Activated CD4-positive, alpha-beta T cell treated with anti-CD3 and anti-CD28 coated beads for 1 hour (primary cell): ENCODE measurements at places on chromosomes 4 and X.

- no peak for DNase-seq
Measured at GRCh38 chr4:39521253-39521919, 5.9 kb downstream of the UGDH start.

- no peak for DNase-seq
Measured at GRCh38 chr4:78634011-78634664, 82.6 kb downstream of the ANXA3 start.

DNA sequence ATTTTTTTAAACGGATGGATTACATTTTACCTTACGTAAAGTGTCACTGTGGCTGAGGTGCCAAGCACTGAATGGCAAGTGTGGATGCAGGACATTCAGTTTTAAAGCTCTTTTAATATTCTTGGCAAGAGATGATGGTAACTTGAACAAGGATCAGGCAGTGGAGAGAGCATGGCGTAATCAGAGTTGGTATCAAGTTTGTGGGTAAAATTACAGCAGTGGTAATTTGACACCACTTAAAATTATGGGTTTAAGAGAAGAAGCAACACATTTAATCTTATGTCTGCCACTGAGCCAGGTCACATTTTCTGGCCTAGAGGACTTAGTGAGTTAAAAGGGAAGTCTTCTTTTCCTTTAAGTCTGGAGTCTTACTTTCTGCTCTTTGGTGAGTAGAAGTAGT lies 100.5 kb downstream of the NAA11 start:
- no peak for DNase-seq

DNA sequence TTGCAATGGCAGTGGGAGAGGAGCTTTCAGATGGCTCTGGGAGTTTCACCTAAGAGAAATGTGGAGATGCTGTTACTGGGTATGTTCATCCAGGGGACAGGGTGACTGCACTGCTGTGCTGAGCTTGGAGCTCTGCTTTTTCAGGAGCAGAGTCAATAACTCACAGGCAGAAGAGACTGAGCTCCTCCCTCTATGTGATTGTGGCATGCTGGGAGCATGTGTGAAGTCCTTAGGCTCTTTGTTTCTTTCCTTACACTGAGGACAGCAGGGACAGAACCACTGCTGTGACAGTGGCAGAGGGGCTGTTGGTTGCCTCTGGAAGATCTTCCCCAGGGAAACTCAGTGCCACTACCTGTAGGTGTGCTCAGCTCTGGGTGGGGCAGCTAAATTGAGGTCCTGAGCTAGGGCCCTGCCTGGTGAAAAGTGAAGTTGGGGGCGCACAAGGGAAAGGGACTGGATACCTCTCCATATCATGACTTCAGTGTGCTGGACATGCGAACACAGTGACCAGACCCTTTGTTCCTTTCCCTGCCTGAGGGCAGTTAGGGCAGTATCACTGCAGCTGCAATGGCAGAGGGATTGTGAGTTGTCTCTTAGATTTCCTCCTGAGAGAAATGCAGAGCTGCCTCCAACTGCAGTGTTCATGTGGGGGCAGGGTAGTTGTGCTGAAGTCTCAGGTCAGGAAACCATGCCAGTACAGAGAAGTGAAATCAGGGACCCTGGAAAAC lies 156.7 kb downstream of the TENT5D start:
- DNase-seq: no peak

DNA sequence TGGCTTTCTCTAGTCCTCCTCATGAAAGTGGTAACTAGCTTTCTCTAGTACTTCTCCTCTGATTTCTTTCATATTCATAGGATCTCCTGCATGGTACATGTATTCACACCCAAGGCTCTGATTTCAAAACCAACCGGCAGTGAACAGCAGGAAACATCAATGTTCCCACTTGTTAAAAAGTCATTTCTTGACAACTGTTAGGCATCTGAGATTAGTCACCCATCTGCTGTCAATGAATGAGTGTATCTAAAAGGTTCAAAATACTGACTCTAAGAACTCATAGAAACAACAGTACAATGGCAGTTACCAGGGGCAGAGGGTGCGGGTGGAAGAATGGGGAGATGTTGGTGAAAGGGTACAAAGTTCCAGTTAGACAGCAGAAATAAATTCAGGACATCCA lies 31.5 kb upstream of the PUDP start:
- DNase-seq: no peak

GRCh38 chr4:140790765-140791164 lies 34.6 kb upstream of the TBC1D9 start:
- no peak for DNase-seq

DNA sequence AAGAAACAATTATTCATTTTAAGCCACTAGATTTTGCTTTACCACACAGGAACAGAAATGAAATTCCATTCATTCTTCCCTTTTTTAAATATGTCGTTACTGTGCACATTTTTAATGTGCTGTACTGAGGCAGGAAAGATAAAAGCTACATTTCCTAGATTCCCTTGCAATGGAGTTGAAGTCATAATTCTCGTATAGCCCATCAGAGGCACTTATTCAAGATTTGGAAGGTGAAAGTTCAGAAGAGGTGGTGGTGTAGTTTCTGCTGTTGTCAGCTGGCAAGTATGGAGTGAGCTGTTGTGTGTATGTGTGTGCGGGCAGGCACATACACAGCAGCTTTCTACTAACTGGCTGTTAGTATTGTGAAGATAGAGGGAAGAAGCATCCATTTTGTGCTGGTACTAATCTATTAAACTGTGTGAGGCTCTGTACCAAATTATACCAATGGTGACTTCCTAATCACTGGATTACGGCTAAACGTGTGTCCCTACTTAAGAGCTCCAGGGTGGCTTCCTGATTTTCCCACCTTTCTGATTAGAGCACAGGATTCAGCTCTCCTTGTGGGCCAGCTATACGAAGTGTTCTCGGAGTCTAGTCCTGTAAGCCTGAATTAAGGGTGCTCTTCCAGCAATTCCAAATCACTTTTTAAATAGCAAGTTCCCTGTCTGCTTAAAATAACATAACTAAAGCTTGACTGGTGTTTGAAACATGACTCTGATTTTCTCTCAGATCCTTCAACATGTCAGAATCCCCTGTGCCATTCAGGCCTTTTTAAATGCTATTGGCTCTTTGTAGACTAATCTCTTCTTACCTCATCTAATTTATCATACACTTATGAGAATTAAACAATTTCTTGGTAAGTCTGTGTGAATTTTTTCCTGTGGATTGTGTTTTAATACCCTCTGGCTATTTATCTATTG lies 43.8 kb downstream of the PDS5A start:
- DNase-seq: no peak

DNA sequence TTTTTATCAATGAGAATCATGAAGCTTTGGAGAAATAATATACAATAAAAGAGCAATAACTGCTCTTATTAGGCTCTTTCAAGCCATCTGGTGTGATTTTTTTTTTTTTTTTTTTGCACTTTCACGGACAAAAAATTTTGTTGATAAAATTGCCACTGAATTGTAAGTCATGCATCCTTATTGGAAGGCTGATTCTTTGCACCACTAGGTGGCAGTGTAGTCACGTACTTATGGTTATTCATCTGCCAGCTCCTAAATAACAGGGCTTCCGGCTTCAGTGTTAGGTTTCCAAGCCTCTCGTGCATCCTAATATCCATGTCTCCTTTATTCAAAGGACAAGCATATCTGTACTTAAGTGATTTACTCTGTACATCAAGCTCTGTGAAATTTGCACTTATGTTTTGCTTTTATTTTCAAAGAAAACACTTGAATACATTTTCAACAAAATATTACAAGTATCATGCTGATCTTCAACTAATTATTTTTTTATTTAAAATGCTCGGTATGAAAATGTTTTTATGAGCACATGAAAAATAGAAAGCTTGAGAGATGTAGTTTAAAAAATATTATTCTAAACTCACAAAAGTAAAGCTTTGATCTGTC lies 1578.3 kb upstream of the TENM3 start:
- no peak for DNase-seq

DNA sequence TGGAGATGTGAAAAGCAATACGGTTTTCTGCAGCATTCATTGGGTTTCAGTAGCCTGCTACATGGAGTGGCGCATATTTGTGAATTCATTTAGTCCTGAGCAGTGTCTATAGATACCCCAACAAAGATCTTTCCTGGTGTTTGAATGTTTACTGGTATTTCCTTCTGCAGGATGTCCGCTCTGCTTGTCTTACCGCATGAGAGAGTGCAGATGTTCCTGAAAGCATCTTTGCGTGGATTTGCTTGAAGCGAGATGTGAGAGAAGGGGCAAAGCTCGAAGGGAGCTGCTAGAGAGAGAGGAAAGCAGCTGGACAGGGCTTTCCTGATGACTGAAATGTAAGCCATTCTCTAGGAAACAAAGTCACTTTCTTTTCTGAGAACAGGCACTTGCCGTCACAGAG lies 40.9 kb upstream of the GYPA start:
- DNase-seq: no peak

DNA sequence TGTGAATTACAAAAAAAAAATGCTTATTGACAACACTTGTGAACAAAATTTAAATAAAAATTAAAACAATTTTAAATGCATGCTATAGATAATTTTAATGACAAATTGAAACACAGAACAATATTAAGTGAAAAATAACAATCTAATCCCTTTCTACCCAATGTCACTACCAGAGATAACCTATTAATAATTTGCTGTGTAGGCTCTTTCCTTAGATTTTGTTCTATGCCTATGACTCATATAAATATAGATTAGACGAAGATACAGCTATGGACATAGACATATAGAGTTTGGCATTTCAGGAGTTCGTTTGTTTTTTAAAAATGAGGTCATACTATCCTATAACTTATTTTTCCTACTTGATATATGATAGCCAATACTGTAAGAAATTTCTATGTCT lies 18.1 kb downstream of the PLAC8 start:
- DNase-seq: no peak

DNA sequence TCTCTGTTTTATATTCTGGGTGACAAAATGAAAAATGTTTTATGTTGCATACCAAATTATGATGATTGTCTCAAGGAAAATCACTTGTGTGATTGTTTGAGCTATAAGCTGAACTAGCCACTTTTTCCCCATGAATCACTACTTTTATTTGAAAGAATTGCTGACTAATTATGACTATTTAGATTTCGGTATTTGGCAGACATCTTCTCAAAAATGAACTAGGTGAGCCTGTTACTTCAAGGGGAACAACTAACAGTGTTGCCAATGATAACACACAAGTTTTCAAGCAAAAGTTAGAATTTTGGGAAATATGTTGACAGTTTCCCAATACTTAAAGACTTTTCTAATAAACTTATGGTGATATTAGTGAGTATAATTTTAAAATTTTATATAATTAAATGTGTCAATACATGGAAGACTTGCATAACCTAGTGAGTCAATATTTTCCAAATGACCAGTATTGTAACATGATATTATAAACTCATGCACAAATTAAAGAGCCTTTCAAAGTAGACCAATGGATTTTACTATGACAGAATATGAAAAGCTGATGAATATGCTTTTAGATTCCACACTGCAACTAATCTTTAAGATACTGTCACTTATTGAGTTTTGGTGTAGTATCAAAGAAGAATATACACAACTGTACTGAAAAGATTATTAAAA lies 187.7 kb upstream of the GATB start:
- DNase-seq: no peak

GRCh38 chrX:136697156-136697555 lies 49.2 kb downstream of the CD40LG start:
- DNase-seq: no peak

- DNase-seq: no peak
Measured at GRCh38 chr4:159607809-159608208, 504.9 kb downstream of the RAPGEF2 start.

GRCh38 chr4:88976775-88977035 lies 80.3 kb downstream of the FAM13A start:
- no peak for DNase-seq
